Stimulated activated CD4-positive, alpha-beta T cell treated with anti-CD3 and anti-CD28 coated beads, Interleukin-2, amount 100 ng/mL, for 48 hours (primary cell): ENCODE measurements at places on chromosomes 16 and 17.

DNA sequence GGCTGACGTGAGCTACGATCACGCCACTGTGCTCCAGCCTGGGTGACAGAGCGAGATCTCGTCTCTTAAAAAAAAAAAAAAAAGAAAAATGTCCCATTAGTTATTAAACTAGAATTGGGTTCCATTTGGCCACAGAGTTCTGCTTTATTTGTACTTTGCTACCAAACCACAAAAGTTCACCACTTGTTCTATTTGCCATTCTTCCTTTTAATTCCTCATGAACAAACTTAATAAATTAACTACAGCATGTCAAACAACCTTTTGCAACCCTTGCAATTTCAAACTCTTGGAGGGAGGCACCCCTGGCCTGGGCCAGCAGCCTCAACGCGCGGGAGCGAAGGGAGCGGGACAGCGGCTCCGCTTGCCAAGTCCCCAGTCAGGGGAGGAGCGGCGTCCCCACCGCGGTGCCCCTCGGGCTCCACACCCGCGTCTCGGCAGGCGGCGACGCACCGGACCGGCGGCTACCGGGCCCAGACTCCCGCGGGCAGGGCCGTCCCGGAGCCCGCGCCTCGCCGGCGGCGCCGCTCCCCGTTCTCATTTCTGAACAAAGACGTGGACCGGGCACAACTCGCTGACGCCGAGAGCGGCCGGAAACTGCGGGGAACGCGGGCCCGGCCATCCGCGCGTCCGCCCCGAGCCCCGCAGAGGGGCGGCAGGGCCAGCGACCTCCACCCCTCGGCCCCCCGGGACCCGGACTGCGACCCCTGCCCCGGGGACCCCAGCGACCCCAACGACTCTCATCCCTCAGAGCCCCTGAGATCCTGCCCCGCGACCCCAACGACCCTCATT, 775 bp downstream of the CYTH1 start:
- DNase-seq = no peak

DNA sequence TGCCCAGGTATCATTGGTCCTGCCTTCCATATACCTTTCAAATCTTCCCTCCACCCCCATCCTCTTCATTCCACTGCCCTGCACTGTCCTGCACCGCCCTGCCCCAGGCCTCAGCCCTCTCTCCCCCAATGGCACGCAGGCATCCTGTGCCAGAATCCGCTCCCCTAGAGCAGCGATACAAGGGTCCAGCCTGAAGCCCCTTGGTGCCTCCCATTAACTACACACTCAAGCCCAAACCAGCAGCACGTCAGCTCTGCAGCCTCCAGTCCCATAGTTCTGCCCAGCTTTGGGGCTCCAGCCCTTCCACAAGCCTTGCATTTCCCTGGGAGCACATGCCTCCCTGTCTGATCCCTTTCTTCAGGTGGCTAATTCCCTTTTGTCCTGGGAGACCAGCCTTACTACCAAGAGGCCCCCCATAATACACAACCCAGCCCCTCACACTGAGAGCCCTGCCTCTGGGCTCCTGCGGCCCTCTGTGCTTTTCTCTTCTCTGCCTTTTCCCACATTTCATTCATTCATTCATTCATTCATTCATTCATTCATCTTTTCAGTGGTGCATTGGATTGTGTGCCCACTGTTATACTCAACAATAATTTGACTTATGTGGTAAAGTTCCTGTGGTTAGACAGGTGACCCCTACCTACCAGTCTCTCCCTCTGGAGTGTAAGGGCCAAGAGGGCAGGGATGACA, 26.8 kb upstream of the DLX3 start:
- DNase-seq = no peak

DNA sequence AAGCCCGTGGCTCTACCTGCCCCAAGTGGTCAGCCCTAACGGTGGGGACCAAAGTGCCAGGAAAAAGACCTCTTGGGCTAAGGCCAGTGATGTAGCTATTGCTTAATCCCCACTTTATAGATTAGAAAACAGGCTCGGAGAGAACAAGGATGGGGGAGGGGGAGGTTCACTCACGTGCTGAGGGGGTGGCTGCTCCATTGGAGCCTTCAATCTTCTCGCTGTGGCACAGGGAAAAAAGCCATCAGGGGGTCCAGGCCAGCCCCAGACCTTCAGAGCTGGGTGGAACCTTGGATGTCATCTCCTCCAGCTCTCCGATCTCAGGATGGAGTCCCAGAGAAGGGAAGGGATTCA, 45.9 kb downstream of the SRCIN1 start:
- DNase-seq = no peak

- no peak for DNase-seq
These were observed 15.0 kb downstream of the MAP2K4 start for GRCh38 chr17:12035673-12036072.

DNA sequence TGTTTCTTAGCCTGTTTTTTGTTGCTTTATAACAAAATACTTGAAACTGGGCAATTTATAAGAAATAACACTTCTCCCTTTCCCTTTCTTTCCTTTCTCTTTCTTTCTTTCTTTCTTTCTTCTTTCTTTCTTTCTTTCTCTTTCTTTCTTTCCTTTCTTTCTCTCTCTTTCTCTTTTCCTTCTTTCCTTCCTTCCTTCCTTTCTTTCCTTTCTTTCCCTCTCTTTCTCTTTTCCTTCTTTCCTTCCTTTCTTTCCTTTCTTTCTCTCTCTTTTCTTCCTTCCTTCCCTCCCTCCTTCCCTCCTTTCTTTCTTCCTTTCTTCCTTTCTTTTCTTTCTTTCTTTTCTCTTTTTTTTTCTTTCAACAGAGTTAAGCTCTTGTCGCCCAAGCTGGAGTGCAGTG, 27.8 kb downstream of the FAM20A start:
- DNase-seq = no peak

GRCh38 chr17:39981766-39982375, 1.3 kb downstream of the PSMD3 start:
- no peak for DNase-seq

- DNase-seq = no peak
These were observed 288.6 kb upstream of the CCL2 start for GRCh38 chr17:33966410-33967059.

- peak; percentile 23 for DNase-seq
These were observed 25.4 kb downstream of the DNAJA2 start for GRCh38 chr16:46947900-46948547.

- DNase-seq = peak; percentile 80
These were observed 5.2 kb downstream of the CISD3 start for GRCh38 chr17:38735161-38735997.

GRCh38 chr17:29796652-29797051, 133.4 kb downstream of the SSH2 start:
- no peak for DNase-seq

- DNase-seq = no peak
These were observed 827 bp downstream of the CDK10 start for GRCh38 chr16:89687092-89687940.

GRCh38 chr16:21001262-21001661, 100.7 kb downstream of the LYRM1 start:
- DNase-seq = peak; percentile 28

DNA sequence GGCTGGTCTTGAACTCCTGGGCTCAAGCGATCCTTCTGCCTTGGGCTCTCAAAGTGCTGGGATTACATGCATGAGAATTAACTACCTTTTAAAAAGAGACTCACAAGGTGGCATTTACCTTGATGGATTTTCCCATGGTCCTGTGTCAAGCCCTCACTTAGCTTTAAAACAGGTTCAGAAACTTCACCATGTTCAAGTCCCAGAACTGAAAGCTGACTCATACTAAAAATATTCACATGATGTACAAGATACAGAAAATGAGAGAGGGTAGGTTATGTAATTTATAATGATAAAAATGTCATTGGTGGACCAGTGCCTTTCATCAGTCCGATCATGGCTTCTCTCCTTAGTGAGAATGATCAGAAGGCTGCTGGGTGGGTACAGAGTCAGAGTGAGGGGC, 4.3 kb upstream of the AKAP1 start:
- DNase-seq = no peak

GRCh38 chr17:73641826-73642600, 2.2 kb downstream of the SDK2 start:
- DNase-seq = no peak

- DNase-seq = no peak
These were observed 22.7 kb downstream of the NQO1 start for GRCh38 chr16:69703638-69704037.

- peak; percentile 20 for DNase-seq
These were observed 24.3 kb upstream of the RFFL start for GRCh38 chr17:35087731-35088355.

DNA sequence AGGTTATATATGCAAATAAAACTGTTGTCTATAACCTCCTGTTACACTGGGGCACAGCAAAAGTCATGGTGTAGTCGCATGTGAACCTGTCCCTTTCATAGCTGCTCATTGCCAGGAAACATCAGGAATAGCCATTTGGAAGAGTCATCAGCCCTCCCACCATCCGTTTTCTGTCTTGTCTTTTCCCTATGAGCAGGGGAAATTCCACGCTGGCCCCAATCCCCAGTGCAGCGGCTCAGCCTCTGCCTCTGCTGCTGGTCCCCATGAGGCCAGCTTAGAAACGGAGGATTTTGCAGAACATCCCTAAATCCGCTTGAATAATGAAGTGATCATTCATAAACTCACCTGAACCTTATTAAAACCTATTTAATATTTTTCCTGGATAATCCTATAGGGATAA, 10.5 kb downstream of the MAPT start:
- no peak for DNase-seq

DNA sequence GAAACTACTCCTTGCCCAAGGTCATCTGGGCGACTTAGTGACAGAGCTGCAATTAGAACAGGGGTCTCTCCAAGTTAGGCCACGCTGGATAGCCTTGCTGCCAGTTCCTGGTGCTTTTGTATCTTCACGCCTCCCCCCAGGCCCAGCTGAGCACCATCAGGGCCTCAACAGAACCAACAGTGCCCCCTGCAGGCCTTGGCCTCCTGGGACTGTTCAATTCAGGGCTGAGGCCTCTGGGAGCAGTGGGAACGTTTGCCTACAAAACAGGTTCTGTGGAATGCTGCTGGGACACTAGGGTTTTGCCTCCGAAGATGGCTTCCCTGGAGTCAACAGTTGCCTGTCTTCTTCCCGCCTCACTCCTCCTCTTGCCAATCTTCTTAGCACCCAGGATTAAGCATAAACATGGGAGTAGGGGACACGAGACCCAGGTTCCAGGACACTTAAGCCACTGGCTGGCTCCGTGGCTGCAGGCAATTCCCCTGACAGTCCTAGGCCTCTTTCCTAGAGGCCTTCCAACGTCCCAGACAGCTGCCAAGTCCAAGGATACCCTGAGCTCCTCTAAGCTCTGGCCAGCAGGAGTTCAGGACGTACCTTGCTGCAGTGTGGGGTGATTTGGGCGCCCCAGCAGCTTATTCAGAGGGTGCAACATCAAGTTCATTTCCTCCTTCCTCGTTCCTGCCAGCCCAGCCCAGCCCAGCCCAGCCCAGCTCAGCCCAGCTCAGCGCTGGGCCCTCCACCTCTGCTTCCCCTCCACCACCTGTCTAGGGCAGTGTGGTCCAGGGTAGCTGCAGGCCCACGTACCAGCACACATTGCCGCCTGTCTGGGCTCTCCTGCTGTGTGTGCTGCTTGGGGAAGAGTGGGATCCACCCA, 246.6 kb upstream of the RPL38 start:
- peak; percentile 48 for DNase-seq

DNA sequence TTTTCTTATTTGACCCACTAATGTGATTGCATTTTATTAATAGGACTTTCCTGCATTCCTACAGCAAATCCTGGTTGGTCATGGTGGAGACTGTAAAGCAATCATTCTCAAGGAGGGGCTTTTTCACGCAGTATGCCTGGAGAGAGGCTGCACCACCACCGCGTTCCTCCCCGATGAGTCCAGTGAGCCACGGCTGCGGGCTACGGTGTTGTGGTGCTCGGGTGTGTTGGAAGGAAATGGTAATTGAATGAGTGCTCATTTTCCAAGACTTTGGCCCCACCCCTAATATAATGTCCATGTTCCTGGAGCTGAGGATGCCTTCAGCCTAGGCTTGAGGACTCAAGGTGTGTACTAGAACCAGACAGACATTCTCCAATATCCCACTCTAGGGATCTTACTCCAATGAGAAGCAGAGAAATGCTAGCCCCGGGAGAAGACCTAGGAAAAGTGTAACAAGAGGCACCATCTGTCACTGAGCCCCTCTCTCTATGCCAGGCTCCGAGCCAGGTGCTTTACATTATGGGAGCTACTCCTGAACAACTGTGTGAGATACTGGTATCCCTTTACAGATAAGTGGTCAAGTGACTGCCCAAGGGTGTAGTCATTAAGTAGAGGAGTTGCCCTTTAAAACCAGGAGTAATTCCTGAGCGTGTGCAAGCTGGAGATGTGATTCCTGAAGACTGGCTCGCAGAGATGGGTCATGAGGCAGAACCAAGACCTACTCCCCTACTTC, 39.4 kb downstream of the HEATR6 start:
- no peak for DNase-seq

DNA sequence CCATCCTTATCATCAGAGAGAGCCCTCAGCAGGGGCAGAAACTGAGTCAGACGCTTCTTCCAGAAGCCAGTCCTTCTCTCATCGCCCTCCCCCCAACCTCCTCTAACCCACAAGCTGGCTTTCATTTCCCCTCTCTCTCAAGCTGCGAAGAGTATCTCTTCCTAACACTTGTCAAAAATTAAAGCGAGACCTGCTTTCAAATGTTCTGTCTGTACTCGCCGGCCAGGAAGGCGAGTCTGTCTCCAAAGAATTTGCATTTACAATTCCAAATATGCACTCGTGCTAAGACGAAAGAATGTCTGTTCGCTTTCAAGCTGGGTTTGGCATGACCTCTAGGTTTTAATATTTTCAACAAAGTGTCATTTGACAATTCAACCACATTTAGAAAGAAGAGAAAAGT, 140.4 kb downstream of the RGS9 start:
- DNase-seq = no peak

- DNase-seq = no peak
These were observed 17.2 kb upstream of the CACNG1 start for GRCh38 chr17:67027031-67027628.

- DNase-seq = peak; percentile 31
These were observed 143.1 kb upstream of the KCNJ18 start for GRCh38 chr17:21549107-21549687.

GRCh38 chr17:77304746-77305473, 164.1 kb downstream of the SEC14L1 start:
- DNase-seq = no peak

DNA sequence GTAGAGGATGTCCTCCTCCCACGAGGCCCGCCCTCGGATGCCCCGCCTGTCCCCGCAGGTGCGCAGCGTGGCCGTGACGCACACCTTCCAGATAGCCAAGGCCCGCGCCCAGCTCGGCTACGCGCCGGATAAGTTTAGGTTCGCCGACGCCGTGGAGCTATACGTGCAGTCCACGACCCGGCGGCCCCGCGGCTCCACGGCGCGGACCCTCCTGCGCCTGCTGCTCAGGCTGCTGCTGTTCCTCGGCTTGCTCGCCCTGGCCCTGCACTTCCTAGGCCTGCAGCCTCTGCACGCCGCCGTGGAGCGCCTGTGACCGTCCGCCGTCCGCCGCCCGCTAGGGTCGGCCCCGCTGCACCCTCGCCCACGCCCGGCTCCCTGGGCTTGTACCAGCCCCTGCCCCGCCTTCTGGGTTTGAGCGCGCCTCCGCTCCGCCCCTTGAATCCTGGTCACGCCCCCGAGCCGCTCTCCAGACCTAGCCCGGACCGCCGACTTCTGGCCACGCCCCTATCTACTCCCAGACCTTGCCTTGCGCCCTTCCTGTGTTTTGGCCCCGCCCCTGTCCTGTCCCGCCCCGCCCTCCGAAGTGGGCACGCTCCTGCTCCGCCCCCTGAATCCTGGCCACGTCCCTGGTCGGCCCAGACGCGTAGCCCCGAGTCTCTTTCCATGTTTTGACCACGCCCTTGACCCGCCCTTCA, 15.8 kb upstream of the EEF2K start:
- DNase-seq = peak; percentile 100
